ENCODE measurements at places on chromosomes 7 and 10.

- no peak for DNase-seq
Observed at GRCh38 chr7:22814261-22815208, 8.1 kb downstream of the TOMM7 start.

GRCh38 chr7:157977306-157977705 lies 610.3 kb downstream of the PTPRN2 start:
- DNase-seq, result no peak

DNA sequence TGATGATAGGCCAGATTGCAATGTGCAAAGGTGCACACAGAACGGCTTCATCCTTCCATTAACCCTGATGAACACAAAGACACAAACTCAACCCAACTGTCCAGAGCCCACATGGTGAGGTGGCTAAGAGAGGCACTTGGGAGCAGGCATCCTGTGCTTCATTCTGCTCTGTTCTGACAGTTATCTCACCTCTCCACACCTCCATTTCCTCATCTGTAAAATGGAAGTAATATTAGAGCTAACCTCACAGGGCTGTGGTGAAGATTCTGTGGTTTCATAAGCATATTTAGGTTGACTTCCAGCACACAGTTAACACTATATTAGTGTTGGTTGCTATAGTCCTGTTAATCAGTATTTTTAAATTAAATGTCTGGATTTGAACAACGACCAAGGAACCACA lies 126.3 kb downstream of the TAX1BP1 start:
- DNase-seq, result no peak

- DNase-seq, result no peak
Observed at GRCh38 chr7:50648076-50648475, 82.9 kb upstream of the DDC start.

GRCh38 chr7:33901199-33901598 lies 4.1 kb upstream of the BMPER start:
- DNase-seq, result no peak

GRCh38 chr10:131430716-131431412 lies 119.3 kb upstream of the TCERG1L start:
- DNase-seq, result no peak

DNA sequence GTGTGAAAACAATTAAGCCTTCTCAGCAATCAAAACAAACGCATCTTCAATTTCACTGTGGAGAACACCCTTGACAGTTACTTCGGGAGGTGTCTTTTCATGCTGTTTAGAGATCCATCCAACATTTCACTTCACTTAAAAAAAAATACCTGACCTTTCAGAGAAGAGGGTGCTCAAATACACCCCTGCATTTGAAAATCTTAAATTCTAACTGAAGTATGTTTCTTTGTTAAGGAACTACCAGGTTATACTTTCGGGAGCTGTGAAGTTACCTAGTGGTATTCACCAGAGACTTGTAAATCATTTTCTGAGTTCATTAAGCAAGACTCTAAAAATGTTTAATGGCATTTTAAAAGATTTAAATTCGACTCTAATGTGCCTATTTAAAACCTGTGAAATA lies 38.8 kb downstream of the CNPY1 start:
- DNase-seq, result no peak

GRCh38 chr7:130256704-130257103 lies 10.0 kb upstream of the CPA2 start:
- no peak for DNase-seq

- no peak for DNase-seq
Observed at GRCh38 chr10:124179308-124180043, 86.1 kb upstream of the CHST15 start.

DNA sequence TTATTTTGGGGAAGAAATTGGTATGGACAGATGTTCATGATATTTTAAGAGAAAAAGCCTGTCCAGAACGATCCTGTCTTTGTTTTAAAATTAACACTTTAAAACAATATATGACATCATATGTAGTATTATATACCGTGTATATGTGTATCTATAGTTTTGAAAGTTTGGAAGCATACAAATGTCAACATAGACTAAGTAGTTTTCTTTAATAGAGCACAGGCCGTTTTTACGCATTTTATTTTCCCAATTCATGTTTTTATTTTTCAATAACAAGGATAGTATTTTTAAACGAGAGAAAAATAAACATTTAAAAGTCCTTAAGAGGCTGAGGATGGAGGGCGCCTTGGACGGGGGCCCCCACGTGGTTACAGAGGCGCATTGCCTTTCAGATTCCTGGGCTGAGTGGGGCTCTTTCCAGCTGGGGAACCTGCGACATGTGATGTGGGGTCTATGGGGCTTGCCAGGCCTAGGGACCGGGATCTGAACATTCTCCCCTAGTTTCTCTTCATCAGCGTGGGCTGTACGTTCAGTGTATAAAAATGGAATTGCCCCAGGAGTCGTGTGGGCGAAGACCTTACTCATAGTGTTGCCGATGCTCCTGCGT lies 127.8 kb upstream of the ZNF746 start:
- no peak for DNase-seq

GRCh38 chr10:33352175-33352574 lies 17.7 kb upstream of the NRP1 start:
- DNase-seq, result no peak

GRCh38 chr10:125171402-125172306 lies 11.3 kb upstream of the CTBP2 start:
- DNase-seq, result no peak

GRCh38 chr7:46297515-46297914 lies 376.4 kb upstream of the IGFBP3 start:
- no peak for DNase-seq

DNA sequence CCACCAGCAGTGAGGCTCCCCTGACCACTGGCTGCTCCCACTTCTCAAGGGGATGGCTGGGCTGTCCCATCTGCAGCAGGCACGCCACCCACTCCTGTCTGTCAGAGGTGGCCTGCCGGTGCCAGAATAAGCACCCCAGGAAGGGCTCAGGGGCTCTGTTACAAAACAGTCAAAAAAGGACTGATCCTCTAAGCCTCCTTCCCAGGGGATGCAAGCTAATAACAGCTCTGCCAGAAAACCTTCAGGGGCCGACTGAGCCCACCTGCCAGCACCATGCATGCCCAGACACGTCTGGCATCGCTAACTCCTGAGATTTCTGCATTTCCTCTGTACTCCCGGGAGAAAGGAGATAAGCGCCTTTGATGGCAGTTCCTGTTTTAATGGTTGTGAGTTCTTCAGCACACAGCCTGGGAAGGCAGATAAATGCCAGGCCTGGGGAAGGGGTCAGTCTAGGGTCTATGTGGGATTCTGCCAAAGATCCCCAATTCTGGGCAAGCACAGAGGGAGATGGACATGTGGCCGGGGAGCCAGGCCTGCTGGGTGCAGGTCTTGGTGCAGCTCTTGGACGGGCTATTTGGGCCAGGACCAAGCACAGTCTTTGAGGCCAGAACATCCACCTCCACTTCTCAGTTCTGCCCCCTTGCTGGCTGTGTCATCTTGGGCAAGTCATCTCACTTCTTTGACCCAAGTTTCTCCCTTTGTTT lies 128.4 kb downstream of the ARHGAP22 start:
- DNase-seq, result no peak

DNA sequence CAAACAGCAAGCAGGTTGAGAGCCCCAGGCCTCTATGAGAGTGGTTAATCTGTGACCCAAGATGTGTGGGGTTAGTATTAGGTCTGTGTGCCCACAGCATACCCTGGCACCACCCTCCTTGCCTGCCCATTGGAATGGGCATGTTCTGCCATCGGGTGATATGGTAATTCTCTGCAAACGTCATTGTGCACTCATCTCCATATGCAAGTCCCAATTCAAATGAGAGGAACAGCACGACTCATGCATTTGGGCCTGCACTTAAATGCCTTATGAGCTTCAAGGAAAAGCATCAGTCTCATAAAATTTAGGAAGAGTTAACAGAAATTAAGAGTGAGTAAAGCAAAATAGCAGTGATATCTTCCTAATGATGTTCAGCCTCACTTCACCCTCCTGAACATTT lies 133.9 kb upstream of the FGFR2 start:
- DNase-seq, result no peak

DNA sequence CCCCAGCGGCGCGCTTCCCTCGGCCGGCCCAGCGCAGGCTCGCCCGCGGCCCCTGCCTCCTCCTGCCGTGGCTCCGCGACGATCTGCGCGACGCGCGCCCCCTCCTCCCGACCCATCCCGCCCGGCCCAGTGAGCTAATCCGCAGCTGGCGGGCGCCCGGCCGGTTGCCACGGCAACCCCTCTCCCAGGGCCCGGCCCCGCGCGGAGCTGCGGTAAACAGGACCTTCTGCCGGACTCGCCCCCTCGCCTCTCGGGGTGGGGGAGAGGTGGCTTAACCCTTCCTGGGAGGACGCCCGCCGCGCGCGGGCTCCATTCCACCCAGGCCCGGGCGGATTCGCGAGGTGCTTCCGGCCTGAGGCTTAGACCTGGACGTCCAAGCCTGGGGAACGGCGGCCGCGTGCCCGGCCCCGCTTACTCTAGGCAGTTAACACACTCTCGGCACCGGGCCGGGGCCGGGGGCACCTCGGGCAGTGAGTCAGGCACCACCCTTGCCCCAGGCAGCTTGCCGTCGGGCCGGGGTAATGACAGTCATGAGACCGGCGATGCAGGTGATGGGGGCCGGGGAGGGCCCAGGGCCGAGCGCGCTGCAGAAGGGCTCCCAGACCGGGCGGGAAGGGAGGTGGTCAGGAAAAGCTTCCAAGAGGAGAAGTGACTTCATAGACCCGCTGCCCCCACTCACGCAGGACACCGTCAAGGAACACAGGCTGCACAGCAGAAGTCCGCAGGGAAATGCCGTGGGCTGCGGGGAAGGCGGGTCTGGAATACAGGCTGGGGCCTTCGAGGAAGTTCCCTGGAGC lies at the start of gene DENND2A:
TSS of gene DENND2A (minus strand) at position 87 of the 797 bp plus-strand sequence. CDS start 38,416 bp downstream, outside the sequence.
- DNase-seq, result peak; percentile 52

DNA sequence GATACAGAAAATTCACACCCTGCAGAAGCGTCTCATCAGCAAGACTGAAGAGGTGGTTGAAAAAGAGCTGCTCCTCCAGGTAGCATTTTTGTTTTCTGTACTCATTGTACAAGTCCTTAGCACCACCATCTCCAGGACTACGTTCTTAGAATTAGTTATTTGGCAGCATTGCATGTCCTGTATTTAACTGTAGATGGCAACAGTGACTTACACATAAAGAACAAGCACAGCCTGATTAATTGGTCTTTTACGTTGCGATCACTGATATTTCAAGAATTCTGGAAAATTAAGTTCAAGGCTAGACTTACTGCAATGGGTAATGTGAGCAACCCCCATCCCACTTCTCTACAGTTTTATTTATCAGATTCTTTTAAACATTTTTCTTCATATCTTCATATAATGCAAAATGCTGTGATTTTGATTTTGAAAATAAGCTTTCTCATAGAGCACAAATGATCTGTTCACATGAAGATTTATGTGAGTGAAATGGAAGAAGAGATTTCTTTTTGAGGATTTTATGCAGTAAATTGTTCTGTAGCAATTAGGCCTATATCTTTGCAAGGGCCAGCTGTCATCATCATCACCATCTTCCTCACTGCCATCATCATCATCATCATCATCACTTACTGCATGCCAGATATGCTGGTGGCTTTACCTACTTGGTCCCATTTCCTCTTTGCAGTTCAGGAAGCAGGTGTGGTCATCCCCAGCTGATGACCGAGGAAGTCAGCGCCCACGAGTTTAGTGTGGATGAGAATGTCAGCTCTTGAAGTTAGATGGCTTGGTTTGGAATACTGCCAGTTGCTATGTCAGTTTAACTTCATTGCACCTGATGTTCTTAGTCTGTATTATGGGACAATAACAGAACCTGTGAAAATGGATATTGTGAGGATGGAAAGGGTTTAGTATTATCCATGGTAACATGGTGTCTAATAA lies 53.4 kb downstream of the CFAP58 start:
- no peak for DNase-seq

DNA sequence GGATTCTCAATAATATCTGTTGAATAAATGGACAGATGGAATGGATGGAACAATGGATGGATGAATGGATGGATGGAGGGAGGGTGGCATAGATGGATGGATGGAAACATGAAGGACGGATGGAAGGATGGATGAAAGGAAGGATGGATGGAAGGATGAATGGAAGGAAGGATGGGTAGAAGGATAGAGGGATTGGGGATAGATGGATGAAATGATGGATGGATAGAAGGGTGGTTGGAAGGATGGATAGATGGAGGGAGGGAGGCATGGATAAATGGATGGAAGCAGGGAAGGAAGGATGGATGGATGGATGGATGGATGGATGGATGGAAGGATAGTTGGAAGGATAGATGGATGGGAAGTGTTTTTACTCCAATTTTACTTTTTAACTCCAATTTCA lies 35.4 kb downstream of the AKR1B15 start:
- no peak for DNase-seq

GRCh38 chr7:128961030-128961659 lies 23.4 kb downstream of the IRF5 start:
- DNase-seq, result no peak

- DNase-seq, result no peak
Observed at GRCh38 chr7:144416341-144416740, 12.8 kb upstream of the NOBOX start.

DNA sequence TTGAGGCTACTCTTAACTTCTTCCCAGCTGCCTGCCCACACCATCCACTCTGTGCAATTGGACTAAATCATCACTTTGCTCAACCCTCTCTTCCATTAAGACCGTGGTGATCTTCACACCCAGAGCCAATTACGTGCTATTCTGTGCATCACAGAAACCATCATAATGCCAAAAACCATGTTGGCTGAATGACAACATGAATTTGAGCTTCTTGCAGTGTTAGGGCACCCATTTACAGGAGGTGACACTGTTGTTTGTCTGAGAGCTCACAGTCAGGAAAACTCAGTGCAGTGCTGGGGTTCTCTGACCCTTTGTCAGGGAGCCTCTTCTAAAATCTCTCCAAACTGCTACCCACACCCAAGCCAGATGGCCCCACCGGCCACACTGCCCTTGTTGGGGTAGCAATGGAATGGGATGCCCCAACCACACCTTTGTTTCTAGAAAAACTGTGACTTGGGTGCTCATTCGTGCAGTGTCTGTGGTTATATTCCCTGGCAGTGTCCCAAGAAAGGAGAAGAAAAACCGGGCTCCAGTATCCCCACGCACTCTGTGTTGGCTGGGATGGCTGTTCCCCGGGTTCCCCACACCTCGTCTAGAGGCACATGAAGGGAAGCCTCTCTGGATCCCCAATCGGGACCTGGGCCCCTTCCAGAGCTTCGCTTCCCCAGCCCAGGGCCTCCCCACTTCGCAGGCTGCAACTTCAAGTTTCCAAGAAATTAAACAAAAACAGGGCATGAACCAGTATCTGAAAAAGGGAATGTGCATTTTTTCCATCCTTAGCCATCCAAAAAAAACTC lies 2.0 kb upstream of the TNS3 start:
- DNase-seq, result no peak

DNA sequence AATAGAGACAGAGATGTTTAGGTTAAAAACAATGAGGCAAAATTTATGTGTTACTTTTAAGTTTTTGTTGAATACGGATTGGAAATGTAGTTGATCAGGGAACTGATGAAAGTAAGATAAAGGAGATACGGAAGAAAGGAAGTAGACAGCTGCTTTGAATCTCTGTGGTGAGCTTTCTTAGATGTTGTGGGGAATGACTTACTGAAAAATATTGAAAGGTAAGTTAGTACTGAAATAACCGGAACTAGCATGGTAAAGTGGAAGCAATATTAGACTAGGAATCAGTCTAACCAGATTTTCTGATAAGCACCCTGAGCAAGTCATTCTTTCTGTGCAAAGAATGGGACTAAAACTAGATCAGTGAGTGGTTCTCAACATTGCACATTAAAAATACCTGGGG lies 34.8 kb downstream of the LUC7L2 start:
- no peak for DNase-seq
